Activated CD4-positive, alpha-beta memory T cell treated with anti-CD3 and anti-CD28 coated beads for 36 hours (primary cell): ENCODE measurements at places on chromosomes 6 and 20.

GRCh38 chr6:22343864-22344263 is 47.0 kb upstream of the PRL start:
- no peak for DNase-seq

GRCh38 chr6:31814677-31815024 is 432 bp downstream of the HSPA1L start:
- DNase-seq, result peak; percentile 85

GRCh38 chr6:15322781-15323536 is 77.1 kb downstream of the JARID2 start:
- DNase-seq, result no peak

DNA sequence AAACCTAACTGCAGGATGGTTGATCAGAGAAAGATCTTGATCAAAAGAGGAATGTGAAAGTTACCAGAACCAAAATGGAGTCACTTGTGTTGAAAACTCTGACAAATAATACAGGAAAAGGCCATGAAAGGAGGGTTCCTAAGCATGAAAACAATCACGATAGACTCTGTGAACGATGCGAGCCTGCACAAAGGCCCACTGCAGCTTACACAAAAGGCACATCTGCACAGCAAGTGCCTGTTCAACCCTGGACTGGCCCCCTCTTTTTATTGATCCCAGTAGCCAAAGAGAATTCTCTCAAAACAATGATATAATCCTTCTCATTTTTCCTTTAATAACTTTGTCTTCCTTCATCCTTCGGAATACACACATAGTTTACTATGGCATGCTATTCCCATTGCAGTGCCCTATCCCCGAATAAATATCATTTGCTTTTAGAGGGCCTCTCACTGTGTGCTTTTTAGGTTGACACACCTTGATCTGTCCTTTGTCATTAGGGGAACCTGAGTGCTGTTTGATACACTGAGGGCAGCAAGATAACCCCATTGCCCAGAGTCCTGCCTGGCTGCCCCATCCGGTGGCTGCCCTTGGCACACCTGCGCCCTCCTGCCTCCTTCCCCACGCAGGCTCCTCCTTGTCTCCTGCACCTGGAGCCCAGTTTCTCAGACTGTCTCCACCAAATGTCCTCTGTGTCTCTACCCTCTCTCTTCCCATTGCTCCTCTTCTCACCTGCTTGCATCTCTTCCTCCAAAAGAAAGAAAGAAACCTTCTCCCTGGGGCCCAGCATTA is 98.3 kb upstream of the FRMD1 start:
- DNase-seq, result no peak

GRCh38 chr6:30490026-30490876 is 942 bp downstream of the HLA-E start:
- DNase-seq, result peak; percentile 90

DNA sequence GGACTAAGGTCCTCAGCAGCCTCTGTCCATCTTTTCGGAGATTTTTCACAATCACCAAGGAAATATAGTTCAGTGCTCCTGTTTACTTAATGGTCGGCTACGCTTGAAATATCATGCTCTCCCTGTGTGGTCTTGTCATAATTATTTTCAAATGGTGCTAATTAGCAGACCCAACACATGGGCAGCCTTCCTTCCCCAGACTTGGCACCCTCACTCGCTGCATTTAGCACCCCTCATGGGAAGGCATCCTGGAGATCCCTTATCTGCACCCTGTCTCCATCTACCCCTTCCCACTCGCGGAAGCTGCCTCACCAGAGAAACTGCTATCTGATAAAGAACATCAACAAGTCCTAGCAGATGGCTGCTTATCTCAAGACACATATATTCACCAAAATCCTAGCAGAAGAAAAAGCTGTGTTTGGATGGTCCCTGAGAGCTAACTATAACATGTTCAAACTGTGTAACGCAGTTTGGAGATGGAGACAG is 131.0 kb upstream of the ESR1 start:
- no peak for DNase-seq

DNA sequence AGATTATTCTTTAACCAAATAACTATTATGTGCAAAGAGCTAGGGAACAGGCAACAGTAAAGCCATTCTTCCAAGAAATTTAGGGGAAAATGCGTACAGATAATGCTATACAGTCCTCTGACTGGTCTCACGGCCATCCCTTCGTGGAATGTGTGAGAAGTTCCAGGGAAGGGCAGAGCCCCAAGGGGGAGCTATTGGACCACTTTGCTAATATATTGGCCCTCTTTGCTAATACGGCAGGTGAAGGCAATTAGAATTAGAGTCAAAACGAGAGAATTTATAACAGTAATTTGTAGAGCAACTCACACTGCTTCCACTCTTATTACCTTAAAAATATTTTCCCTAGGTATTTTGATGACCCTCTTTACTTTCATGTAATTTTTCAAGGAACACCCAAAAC is 140.4 kb downstream of the IMPG1 start:
- no peak for DNase-seq

GRCh38 chr6:1679688-1680068 is 70.0 kb downstream of the FOXC1 start:
- DNase-seq, result no peak

- no peak for DNase-seq
These were observed 10.7 kb upstream of the LAMP5 start for GRCh38 chr20:9503526-9504245.

GRCh38 chr6:5184218-5184617 is 76.5 kb downstream of the LYRM4 start:
- DNase-seq, result no peak

DNA sequence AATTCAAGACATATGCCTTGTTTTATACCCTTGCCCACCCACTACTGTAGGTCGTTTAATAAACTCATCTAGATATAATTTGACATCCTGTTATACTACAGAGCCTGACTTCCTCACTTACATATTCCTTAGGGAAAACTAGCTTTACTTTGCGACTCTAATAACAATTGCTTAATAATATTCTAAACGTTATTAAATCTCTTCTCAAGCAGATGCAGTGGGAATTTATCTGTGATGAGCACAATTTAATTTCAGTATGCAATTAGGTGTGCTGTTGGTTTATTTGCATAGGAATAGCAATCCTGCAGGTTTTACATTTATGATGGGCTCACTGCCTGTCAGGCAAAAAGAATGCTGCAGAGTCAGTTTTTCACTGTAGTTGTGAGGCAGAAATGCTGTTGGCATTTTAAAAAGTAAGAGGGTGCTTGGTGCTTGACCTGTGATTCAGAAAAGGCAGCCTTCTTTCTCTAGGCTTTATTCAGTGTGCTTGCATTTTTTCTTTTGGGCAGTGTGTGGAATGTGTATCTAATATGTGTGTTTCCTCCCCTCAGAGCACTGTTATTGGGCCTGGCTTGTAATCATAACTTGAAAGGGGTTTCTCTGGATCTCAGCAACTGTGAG is 152.3 kb upstream of the SCGN start:
- DNase-seq, result no peak

DNA sequence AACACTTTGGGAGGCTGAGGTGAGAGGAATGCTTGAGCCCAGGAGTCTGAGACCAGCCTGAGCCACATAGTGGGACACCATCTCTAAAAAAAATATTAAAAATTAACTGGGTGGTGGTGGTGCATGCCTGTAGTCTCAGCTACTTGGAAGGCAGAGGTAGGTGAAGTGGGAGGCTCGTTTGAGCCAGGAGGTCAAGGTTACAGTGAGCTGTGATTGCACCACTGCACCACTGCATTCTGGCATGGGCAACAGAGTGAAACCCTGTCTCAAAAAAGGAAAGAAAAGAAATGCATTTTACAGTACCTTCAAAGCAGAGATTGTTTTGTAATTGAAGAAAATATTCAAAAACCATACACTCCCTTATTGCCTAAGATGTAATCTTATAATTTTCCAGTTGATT is 6.5 kb downstream of the OCSTAMP start:
- DNase-seq, result no peak

DNA sequence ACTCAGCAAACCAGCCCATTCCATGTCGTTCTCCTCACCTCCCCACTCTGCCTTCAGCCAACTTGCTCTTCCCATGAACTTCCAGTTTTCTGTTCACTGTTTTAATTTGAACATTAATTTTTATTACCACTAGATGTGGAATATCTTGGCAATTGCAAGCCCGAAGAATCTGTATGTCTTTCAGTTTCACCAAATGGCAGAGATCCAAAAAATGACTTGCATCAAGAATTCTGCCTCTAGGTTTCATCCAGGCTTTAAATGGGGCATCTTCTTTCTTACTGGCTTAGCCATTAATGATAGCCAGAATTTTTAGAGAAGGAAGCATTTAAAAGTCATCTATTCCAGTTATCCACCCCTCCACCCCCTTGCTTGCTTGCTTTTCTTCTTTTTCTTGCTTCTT is 39.0 kb downstream of the CAP2 start:
- DNase-seq, result no peak

DNA sequence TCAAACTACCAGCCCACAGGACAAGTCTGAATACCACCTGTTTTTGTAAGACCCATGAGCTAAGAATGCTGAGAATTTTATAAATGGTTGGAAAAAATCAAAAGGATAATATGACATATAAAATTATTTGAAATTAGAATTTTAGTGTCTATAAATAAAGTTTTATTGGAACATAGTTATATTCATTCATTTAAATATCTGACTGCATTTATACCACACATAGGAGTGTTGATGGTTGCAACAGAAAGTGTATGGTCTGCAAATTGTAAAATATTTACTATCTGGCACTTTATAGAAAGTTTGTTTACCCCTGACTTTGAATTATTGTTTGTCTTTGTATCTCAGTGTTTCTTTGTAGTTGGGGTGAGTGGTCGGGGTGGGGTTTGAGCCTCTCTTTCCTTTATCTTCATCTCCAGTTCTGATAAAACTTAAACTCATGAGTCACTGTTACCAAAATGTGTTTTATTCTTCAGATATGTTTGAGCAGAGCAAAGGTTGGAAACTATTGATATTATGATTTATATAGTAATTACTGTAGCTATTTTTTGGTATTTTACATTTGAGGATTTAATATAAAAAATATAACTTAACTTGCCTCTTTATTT is 55.5 kb downstream of the CD2AP start:
- no peak for DNase-seq
